ENCODE measurements at places on chromosomes 4 and X. TPM values are rescaled to one million over a fixed set of nuclear protein-coding genes. Genes with fewer than 3 reads are reported as not detected.

- no peak for DNase-seq
Measured at GRCh38 chr4:92091335-92091734, 212.4 kb upstream of the GRID2 start.

DNA sequence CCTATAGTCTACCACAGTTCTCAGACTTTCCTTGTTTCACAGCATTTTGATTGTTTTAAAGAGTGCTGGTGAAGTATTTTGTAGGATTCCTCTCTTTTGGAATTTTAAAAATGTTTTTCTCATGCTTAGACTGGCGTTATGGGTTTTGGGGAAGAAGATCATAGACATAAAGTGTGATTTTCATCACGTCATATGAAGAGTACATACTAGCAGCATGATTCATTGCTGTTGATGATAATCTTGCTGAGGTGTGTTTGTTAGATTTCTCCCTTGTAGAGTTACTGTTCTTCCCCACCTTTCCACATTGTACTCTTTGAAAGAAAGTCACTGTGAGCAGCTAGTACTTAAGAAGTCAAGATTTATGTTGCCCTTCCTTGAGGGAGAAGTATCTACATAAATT is 396.1 kb upstream of the GNPDA2 start:
- no peak for DNase-seq

DNA sequence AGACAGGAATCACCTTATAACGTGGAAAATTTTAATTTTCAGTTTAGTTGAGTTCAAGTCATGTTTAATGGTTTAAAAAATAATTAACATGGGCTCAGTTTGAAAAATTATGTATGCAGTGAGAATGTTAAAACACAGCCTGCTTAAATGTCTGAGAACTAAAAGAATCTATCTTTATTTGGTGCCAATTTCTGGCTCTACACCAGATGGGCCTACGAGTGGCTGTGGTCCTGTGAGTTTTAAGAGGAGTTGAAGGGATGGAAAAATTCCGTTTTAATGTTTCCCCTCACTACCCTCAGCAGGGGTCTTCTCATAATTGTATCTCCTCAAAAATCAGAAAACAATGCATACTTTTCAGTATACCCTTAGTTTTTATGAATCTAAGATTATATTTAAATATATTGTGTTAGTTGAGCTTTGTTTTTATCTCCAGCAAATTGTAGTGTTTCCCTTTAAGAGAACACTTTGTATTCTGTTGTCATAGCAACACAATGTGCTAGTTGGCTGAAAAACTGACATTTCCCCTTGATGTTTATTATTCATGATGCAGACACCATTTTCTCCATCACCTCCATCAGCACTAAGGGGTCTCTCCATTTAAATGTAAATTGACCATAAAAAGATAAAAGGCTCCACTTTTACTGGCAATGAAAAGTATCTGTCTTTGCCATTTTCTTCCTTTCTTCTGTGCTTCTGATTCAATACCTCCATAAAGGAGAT is 393.5 kb upstream of the GRIA3 start:
- no peak for DNase-seq

DNA sequence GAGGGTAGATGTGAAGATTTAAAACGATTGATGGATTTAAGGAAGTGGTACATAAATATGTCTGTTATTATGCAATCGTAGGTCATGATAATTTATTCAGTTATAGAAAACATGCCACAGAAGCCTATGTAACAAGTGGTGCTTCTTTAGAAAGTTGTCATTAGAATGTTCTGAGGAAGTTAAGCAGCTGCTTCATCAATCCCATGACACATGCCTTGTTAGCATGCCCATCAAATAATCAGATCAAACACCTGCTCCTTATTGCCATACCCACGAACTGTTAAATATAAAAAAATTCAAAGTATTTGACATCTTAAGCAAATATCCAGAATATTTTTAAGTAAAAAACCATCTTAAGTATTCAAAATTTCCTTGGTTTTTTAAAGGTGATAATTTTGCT is 76.4 kb upstream of the MYOZ2 start:
- no peak for DNase-seq

- DNase-seq: no peak
Measured at GRCh38 chr4:155762334-155762733, 3.5 kb downstream of the GUCY1B1 start.

DNA sequence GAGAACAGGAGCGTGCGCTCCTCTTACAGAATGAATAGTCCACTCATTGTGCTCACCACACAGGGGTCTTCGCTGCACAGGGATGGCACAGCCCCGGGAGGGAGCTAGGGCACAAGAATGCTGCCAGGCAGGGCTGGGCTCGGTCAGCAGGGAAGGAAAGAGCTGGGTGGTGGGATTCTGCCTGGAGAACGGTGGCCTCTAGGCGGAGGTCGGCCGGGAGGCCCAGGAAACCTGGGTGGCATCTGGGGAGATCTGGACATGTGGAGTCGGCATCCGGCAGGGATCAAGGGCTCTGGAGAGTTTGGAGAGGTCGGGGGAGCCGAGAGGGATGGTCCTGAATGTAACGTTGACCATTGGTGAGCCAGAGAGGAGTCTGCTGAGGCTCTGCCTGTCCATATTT is 46.5 kb upstream of the PSAPL1 start:
- no peak for DNase-seq

DNA sequence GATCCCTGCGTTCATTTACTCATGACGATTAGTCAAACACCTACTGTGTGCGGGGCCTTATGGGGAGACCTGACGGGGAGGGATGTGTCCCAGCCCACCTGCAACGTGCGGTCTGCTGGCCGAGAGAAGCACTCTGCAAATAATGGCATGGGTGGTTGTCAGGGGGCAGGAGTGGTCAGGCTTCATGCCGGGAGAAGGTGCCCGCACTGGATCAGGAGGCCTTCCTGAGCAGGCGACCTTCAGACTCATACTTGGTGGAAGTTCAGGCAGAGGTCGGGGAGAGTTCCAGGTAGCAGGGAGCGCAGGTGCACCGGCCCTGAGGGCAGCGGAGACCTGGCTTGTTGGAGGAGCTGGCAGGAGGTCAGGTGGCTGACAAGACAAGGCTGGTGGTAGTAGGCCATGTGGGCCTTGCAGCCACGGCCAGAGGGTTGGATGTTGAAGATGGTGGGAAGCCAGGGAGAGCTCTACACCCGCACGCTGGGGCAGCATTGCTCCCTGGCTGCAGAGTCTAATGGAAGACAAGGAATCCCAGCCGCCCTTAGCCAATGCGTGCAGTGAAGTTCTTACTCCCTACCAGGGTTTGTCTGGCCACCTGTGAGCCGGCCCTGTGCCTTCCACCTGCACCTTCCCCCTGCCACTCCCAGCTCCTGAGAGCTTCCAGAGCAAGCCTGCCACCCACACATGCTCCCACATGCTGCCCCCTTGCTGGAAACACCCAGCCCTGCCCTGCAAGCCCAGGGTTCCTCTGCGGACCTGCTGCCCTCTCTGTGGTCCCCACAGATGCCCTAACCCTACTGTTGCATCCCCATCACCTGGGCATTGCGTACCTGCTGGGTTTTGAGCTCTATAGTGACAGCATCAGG is 97.3 kb downstream of the PSAPL1 start:
- no peak for DNase-seq

GRCh38 chr4:81399306-81400086 is 72.2 kb downstream of the RASGEF1B start:
- DNase-seq: no peak

- no peak for DNase-seq
Measured at GRCh38 chrX:24426921-24427746, 38.0 kb upstream of the PDK3 start.

DNA sequence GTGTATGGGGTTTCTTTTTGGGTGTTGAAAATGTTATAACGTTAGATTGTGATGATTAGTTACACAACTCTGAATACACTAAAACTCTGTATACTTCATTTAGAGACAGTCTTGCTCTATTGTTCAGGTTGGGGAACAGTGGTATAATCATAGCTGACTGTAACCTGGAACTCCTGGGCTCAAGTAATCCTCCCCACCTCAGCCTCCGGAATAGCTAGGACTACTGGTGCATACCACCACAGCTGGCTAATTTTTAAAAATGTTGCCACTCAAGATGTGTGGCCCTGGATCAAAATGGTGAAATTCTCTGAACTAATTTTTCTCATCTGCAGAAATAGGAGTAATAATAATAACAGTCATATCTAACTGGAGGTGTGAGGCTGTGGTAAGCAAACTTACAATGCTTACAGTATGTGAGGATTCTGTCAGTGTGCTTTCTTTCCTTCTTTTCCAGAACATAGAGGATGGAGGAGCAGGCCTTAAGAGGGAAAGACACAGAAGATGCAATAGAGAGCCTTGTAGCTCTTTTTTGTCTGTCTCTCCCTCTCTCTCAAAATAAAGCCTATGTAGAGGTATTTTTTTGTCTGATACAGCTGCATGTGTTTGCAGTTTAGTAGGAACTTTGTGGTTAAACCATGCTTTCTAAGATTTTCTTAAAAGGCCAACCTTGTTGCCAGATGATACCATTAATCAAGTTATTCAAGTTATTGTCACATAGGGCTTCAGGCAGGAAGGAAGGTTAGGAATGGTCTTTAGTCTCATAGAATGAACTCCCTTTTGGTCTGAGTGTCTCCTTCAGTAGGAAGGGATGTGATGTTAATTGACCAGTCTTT is 7.5 kb downstream of the ADD1 start:
- DNase-seq: no peak

DNA sequence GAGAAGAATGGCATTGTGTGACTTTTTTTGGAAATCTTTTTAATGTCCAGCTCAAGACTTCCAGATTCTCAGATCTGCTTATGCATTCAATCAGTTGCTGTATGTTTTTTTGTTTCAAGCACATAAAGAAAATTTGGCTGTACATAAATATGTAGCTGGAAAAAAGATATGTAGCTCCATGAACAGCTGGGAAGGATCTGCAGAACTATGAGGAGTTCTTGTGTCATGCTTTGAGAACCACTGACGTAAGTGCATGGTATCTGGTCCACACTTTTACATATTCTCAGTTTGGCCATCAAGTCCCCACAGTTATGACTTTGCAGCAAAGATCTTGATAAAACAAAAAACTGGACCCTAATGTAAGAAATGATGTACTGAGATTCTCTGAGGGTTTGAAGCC is 165.9 kb downstream of the KIT start:
- no peak for DNase-seq

DNA sequence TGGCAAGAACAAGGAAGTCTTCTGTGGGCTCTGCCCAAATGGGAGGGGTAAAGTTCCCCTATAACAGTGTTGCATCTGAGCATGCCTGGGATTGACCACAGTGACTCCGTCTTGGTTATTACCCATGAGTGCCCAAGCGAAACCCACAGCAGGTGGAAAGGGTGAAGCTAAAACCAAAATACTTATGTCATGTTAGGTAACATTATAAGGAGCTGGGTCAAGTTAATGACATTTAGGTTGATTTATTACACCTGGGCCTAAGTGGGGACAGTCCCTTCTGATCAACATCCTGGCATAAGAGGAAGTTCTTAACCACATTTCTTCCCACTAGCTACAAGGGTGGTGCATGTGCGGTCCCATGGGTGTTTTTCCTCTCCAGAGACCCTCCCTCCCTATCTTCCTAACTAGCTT is 1.3 kb upstream of the ZNF732 start:
- DNase-seq: no peak

GRCh38 chrX:42930951-42931350 is 153.0 kb upstream of the PPP1R2C start:
- no peak for DNase-seq

GRCh38 chrX:119453202-119453601 is 15.0 kb upstream of the SLC25A5 start:
- no peak for DNase-seq

- DNase-seq: no peak
Measured at GRCh38 chrX:134603806-134604700, 54.2 kb downstream of the PLAC1 start.

DNA sequence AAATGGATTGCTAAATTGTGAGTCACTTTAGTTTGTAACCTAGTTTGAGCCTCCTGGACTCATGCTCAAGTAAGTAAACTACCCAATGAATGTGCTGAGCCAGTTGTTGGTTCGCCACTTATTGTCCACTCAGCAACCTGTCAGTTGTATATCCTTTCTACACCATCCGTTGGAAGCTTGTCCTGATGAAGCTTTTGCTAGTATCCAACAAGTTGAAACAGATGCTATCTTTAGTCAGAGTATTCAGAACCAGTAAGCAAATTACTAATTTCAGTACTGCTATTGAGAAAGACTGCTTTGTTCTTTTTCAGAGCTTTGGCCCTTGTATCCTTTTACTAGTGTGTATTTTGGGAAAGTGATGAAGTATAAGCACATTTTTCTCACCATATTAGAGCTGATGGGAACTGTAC is 4.3 kb upstream of the NAA15 start:
- DNase-seq: no peak

- no peak for DNase-seq
Measured at GRCh38 chr4:152957437-152958171, 21.5 kb downstream of the FHDC1 start.

DNA sequence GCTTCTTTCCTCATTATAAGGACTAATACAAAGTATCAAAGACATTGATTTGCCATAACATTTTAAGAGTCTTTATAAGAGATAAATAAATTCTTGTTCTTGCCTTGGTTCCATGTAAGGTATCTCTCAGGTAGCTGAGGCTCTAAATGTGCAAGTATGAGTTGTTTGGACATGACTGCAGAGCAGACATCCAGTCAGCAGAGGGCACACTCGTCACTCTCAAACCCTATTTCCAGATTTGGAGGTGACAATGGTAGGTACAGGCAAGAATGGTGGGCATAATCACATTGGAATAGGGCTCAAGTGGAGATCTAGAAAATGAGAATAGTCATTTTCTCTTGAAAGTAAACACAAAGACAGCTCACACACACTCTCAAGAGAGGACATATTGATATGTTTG is 133.3 kb upstream of the ZIC3 start:
- DNase-seq: no peak

GRCh38 chr4:62487016-62487415 is 1286.9 kb downstream of the ADGRL3 start:
- DNase-seq: no peak

DNA sequence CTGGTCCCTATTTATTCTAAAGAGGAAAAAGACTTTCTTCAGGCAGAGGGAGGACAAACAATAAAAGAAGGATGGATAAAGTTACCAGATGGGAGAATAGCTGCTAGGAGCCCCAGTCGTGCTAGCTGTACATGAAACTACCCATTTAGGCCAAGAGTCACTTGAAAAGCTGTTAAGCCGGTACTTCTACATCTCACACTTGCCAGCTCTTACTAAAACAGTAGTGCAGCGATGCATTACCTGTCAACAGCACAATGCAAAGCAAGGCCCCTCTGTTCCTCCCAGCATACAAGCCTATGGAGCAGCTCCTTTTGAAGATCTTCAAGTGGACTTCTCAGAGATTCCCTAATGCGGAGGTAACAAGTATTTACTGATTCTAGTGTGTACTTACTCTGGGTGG is 1138.8 kb downstream of the ARAP2 start:
- DNase-seq: no peak

- DNase-seq: no peak
Measured at GRCh38 chrX:36986231-36986630, 21.9 kb upstream of the FAM47C start.

The GC gene
- 0.31 TPM for total RNA-seq

The PDCL2 gene
- not detected for total RNA-seq

The SLC10A4 gene
- 3.9 TPM for total RNA-seq

The GLOD5 gene
- total RNA-seq: not detected

The CASK gene
- total RNA-seq: 87.2 TPM

The SYTL4 gene
- total RNA-seq: 2.3 TPM

The HSFX1 gene
- total RNA-seq: 1.7 TPM

The KLHL13 gene
- total RNA-seq: 51.2 TPM

The DHRSX gene
- total RNA-seq: 18.7 TPM

The ALAS2 gene
- 32.0 TPM for total RNA-seq

The LNX1 gene
- total RNA-seq: 52.9 TPM

Data from occipital lobe (tissue), 3 donors.